Colonic mucosa (tissue), 4 donors: ENCODE measurements at places on chromosomes 3 and 15.

DNA sequence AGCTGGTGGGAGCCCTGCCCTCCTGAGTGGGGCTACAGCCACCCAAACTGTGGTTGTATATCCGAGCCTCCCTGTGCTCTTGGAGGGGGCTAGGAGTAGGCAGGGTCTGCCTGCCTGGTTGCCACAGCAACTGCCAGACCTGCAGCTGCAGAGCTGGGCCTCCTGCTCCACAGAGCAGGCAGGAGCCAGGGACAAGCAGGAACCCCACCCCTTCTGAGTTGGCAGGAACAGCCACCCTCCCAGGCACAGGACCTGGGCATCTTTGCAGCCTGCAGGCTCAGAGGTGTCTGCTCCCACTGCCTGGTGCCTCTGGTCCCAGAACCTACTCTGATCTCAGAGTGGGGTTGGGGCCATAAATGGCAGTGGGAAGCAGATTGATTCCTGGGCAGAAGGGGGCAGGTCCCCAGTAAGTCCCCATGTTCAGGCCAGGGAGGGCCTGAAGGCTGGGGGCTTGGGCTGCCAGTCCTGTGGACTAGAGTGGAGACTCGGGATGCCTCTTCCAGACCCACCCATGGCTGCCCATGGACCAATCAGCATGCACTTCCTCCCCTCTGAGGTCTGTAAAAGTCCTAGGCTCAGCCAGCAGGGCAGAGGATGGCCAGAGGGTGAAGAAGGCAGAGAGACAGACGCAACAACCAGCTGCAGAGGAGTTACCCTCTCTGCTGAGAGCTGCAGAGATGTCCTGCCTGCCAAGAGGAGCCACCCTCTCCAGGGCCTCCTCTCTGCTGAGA, 10.3 kb upstream of the LRRC31 start:
- no peak for DNase-seq

DNA sequence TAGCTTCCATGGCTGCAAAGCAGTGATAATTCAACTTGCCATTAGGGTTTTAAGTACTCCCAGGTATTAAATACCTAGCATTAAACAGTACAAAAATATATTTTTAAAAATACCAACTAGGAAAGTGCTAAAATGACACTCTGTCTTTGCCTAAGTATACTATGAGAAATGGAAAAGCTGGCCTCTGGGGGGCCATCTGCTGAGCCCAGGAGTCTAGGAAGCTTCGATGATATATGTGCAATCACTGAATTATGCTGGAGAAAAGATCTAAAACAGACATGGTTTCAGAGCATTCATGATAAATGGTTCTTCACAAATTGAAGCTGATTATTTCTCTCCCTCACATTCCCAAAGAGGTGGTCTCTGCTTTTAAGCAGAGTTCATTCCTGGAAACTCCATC, 191.8 kb downstream of the OPA1 start:
- DNase-seq: no peak

DNA sequence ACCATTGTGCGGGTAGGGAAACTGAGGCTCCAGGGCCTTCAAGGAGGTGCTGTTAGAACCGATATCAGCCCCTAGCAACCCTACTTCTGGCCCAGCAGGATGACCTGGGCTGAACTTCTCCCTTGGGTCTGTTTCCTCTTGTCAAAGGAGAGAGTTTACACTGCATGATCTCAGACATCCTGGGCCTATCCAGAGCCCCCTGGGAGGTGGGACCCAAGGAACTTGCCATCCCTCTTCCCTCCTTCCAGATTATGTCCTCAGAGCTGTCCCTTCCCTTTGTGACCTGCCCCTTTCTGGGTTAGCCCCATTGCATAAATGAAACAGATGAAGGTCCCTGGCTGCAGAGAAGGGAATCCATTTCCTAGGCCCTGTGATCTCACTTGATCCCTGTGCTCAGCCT, 12.3 kb upstream of the DNAH1 start:
- DNase-seq: no peak

- no peak for DNase-seq
Observed at GRCh38 chr3:97917813-97918536, 54.3 kb downstream of the RIOX2 start.

- no peak for DNase-seq
Observed at GRCh38 chr3:154904328-154904727, 175.8 kb upstream of the MME start.

DNA sequence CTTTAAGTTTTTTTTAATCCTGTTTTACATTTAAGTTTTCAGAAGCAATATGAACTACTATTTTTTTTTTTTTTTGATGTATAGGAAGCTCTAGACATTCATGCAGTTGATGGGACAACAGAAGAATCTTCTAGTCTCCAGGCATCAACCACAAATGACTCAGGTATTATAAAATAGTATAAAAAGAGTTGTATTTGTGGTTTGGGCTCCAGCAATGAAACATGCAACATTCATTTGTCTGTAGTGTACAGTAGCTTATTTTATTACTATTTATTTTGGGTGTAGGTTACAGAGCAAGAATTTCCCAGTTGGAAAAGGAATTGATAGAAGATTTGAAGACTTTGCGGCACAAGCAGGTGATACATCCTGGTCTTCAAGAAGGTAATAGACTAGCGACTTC, 38.6 kb downstream of the MGA start:
- DNase-seq: no peak

DNA sequence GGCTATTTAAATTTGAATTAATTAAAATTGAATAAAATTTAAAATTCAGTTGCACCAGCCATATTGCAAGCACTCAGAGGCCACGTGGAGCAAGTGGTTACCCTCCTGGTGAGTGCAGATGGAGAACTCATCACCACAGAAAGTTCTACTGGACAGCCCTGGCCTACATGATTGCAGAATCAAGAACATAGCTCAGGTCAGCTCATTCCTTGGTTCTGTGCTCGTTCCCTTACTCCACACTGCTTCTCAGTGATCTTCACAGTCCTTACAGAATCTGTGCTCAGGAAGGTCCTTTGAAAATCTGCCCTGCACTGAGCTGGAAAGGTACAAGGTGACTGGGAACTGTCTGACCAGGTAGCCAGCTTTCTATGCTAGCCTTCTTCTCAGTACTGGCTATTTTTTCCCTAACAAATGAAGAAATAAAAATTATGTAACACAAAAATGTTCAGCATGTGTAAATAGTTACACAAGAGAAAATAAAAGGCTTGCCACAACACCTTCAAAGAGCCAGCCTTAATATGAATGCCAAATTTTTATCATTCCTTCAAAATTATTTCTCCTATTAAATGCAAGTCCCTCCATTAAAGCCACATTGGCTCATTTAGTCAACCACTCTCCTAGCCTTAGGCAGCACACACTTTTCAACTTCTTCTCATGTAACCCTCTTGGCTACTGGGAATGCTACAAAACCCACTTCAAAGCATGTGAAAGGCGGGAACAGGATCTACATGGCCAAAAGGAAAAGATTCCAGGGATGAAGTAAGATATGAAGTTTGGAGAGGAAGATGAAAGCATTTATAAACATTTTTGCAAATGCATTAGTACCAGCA, 326.4 kb upstream of the WNT5A start:
- DNase-seq: no peak

DNA sequence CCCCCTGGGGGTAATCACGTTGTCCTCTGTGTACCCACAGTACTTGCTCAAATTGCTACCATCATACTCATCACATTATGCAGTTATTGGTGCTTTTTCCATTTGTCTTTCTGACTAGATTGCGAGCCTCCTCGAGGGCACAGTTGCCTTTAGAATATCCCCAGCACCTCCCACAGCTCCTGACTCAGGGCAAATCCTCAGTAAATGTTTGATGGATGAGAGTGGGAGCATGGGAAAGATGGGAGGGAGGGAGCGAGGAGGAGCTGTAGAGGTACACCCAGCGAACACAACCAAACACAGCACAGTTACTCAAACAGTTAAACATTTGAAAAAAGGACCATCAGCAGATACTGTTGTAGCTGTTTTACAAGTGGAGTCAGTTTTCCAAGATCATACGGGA, 27.9 kb downstream of the SIDT1 start:
- no peak for DNase-seq

- peak; percentile 79 for DNase-seq
Observed at GRCh38 chr15:63466378-63467192, 37.8 kb upstream of the USP3 start.

GRCh38 chr3:31878231-31878838, 102.7 kb downstream of the OSBPL10 start:
- DNase-seq: no peak

GRCh38 chr15:52716536-52716935, 37.3 kb upstream of the ATOSA start:
- no peak for DNase-seq

GRCh38 chr15:88678755-88679154, 39.9 kb downstream of the ISG20 start:
- no peak for DNase-seq

- no peak for DNase-seq
Observed at GRCh38 chr15:70387081-70387480, 289.4 kb upstream of the TLE3 start.

GRCh38 chr3:165491487-165491886, 295.3 kb upstream of the SLITRK3 start:
- no peak for DNase-seq

DNA sequence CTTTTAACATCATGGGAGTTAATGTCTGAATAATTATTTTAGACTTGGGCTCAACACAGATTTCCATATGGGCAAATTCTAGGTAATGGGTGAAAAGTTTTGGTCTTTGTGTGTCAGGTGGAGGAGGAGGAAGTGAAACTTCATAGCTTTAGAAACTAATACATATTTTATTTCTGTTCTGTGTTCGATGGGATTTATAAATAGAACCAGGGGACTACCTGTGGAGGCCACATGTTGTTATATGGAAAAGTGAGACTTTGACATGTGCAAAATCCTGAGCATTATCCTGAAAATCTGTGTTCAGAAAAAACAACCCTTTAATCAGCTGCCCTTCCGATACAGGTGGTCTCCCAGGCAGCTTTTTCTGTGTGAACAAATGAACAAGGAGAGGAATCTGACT, 209.5 kb downstream of the SOX2 start:
- no peak for DNase-seq

GRCh38 chr15:63699101-63699785, 102.1 kb downstream of the FBXL22 start:
- no peak for DNase-seq
